ENCODE measurements at places on chromosomes 7 and 10. TPM values are rescaled to one million over a fixed set of nuclear protein-coding genes. Genes with fewer than 3 reads are reported as not detected.

Gene SRRM3
- 4.6 TPM for total RNA-seq

Gene HOXA7
- total RNA-seq: 2.6 TPM

Gene C10orf71
- total RNA-seq: not detected

Gene FAM171A1
- 16.7 TPM for total RNA-seq

Gene FXYD4
- not detected for total RNA-seq

Gene GNG11
- total RNA-seq: 59.0 TPM

Gene EN2
- not detected for total RNA-seq

Gene CAV1
- 856 TPM for total RNA-seq

Gene OR2A42
- total RNA-seq: not detected

Gene AMZ1
- 1.7 TPM for total RNA-seq

Gene SORBS1
- 0.35 TPM for total RNA-seq

Gene PRSS1
- not detected for total RNA-seq

Gene MAGI2
- 1.7 TPM for total RNA-seq

Gene STOX1
- not detected for total RNA-seq

Gene TFEC
- total RNA-seq: not detected

Gene CDC14C
- not detected for total RNA-seq

Gene CFAP58
- total RNA-seq: not detected

Gene SEMA3D
- total RNA-seq: under 0.01 TPM

Gene PON3
- not detected for total RNA-seq

Gene CRHR2
- not detected for total RNA-seq

Gene PON1
- not detected for total RNA-seq

Gene GTF2IRD1
- total RNA-seq: 25.7 TPM

Gene SDK1
- total RNA-seq: 2.0 TPM

Gene ARID5B
- 67.7 TPM for total RNA-seq

Gene ACBD7
- total RNA-seq: 3.7 TPM

Gene GDF2
- not detected for total RNA-seq

Gene CHST12
- total RNA-seq: 10.5 TPM

Gene C10orf53
- total RNA-seq: not detected

Gene FAM25C
- not detected for total RNA-seq

Gene RHEB
- 107 TPM for total RNA-seq

Gene GPNMB
- total RNA-seq: 19.6 TPM

Gene VWDE
- under 0.01 TPM for total RNA-seq

Gene PRKAR2B
- total RNA-seq: 10.1 TPM

Gene TSPAN33
- 2.6 TPM for total RNA-seq

Gene SPDYE16
- not detected for total RNA-seq

Gene CPXM2
- total RNA-seq: not detected

Gene SLC39A12
- not detected for total RNA-seq

Gene AP5Z1
- 22.5 TPM for total RNA-seq

Gene BTBD16
- total RNA-seq: not detected

Gene LRWD1
- total RNA-seq: 20.9 TPM

Gene DNA2
- total RNA-seq: 5.3 TPM

Gene CALML5
- total RNA-seq: not detected

Gene GIMAP6
- not detected for total RNA-seq

Gene PLA2G12B
- not detected for total RNA-seq

Gene CTAGE15
- total RNA-seq: not detected

Gene PILRA
- total RNA-seq: not detected

Gene RPEL1
- under 0.01 TPM for total RNA-seq

Gene OAT
- 242 TPM for total RNA-seq

Gene EPHB6
- 25.4 TPM for total RNA-seq

Gene CCDC7
- 1.2 TPM for total RNA-seq

Gene YKT6
- total RNA-seq: 129 TPM

Gene SLC13A1
- total RNA-seq: not detected

Gene WBP1L
- 47.3 TPM for total RNA-seq

Gene ANKRD22
- total RNA-seq: 0.58 TPM

Gene PAX4
- not detected for total RNA-seq

Gene GHRHR
- not detected for total RNA-seq

Gene DKK1
- 267 TPM for total RNA-seq

Gene CNTNAP2
- total RNA-seq: 0.58 TPM
